ENCODE measurements at places on chromosomes 2 and 18.

DNA sequence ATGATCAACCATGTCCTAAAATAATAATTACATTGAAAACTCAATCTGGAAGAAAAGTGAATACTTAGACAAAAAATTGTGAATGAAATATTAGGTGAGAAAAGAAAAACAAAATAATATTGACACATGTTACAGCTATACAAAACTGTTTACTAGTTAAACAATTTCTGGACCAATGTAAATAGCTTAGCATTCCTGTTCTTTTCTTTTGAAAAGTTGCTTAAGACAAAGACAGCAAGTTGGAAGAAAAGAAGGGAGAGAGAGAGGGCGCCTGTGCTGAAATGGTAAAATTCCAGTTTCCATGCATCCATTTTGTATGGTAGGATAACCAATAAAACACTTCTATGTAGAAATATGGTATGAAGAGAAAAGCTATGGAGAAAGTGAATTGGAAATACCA, 94.1 kb upstream of the RFX8 start:
- no peak for DNase-seq

- DNase-seq: no peak
Observed at GRCh38 chr2:219266886-219267285, 12.3 kb upstream of the DNAJB2 start.

GRCh38 chr2:134039912-134040581, 213.8 kb upstream of the MGAT5 start:
- DNase-seq: no peak

DNA sequence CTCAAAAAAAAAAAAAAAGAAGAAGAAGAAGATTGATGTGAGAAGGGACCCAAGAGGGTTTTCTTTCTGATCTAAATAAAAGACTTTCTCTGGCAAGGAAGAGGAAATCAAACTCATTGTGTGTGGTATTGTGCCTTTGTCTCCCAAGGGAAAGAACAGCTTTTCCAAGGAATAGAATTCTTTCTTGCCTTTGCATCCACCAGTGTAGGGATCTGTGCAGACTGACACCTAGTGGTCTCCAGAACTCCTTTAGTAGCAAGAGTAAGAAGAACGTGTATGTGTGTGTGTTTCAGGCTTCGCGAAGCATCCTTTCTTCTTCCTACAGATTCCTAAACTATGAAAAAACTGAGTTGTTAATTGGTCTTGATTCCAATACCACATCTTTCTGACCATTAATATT, 33.5 kb upstream of the CRIM1 start:
- peak; percentile 40 for DNase-seq

DNA sequence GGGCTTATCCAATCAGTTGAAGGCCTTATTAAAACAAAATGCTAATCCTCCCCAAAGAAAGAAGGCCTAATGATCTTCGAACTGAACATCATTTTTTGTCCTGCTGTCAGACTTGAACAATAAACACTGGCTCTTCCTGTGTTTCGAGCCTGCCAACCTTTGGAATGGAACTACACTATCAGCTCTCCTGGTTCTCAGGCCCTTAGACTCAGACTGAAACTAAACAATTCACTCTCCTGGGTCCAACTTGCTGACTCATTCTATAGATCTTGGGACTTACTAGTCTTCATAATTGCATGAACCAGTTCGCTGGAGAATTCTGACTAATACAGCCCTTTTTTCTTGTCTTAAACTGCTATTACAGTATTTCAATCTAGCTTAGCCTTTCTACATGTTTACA, 235.2 kb downstream of the LNPK start:
- DNase-seq: no peak

DNA sequence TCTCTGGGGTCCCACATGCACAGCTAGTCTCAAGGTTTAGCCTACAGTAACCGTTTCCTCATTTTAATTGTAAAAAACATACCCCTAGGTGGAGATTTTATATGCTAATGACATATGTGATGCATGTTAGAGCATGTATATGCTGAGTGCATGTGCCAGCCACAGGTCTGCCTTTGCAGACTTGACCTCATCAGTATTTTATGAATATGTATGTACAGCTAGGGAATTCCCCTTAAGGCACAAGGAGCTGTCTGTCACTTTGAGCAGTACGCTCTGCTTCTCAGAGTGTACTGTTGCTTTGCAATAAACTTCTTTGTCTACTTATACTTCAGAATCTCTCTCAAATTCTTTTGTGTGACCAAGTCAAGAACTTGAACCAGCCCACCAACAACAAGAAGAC, 131.2 kb upstream of the ERBB4 start:
- DNase-seq: no peak

DNA sequence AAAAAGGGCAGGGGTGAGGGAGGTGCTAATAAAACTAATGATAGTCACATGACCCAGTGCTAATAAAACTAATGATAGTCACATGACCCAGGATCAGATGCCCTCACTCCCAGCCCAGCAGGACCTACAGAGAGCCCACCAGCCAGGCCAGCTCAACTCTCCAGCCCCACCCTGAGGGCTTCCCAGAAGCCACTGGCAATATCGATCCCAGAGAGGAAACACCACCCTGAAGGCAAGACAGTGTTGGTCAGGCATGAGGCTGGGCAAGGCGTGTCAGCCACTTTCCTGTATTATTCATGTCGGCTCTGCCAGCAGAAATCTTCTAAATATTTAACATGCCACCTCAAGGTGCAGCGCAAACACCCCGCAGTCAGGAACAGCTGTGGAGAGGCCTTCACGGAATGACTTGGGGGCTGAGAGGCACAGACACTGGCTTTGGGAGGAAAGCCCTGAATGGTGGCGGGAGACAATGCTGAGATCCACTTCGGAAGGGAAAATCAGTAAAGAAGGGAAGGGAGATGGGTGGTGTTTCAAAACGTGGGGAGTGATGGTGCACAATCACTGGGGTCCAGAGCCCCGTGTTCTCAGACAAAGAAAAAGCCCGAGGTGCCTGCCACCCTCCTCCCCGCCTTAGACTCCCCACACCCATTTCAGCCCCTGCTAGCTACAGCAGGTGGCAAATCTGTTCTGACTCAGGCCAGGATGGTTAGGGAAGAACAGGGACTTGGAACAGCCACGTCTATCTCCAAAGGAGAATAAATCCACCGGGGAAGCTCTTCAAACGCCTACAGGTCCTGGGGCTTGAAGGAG, 1.4 kb downstream of the REEP1 start:
- peak; percentile 85 for DNase-seq

DNA sequence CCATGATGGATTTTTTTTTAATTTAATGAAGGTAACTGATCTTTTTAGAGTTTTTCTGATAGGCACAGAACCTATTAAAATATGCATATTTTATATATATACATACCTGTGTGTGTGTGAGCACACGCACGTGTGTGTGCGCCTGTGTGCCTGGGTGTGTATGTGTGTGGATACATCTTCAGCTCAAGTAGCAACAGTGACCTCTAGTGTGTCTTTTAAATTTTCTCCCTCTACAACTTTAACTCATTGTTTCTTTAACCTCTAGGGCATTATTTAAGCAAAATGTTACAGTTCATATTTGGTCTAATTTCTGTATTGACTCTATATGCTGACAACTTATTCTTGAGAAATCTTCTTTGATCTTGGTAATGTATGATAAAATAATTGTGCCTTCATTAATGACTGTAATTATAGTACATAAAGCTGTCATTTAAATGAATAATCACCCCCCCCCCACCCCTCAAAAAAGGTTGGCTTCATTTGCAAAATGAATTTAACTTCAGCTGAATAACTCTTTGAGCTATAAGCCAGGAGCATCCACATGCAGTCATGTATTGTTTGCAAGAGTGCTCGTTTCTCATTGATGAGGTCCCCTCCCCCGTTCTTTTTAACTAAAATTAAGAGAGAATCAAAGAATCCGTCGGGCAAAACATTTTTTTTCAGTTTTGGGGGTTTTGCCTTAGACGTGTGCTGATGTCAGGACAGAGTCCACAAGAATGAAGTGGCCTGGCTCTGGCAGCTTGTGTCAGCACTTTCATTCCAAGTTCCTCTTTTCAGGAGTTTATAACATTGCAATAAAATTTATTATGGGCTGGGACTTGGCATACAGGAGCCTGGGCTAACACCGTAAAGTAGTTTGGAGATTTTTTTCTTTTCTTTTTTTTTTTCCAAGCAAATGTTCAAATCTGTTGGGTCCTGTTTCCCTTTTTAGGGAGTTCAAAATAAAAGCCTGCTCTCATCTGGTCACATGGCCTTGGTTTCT, 80.0 kb downstream of the ETAA1 start:
- no peak for DNase-seq

DNA sequence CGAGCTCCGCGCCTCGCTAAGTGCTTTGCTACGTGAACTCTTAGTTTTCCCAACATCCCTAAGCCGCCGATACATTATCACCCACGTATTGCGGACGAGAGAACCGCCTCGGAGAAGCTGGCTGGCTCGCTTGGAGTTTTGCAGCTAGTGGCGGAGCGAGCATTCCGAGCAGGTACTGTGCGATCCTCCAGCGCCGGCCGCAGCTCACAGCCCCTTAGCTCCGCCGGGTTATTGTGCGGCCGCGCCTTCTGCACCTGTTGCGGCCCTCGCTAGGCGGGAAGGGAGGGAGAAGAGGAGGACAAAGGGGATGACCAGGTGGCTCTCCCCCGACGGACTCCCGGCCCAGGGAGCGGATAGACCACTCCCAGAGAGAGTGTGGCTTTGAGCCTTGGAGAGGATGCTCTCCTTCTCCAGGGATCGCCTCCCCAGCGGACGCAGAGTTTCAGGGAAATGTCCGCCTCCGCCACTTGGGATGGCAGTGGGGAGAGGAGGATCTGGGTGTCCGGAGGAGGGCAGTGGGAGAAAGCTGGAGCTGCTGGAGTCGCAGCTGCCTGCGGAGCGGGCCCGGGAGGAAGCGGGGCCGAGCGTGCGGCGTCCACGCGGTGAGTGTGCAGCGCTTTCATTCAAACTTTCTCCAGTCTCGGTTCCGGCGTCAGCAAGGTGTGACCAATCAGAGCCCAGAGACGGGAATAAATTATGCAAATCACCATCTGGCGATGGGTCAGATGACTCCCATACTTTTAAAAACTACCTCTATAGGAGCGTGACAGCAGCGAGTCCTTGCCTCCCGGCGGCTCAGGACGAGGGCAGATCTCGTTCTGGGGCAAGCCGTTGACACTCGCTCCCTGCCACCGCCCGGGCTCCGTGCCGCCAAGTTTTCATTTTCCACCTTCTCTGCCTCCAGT, at the start of gene LIPG:
LIPG (plus strand) TSS at position 769 of the 905 bp plus-strand sequence. CDS start 252 bp downstream, outside the sequence.
- peak; percentile 92 for DNase-seq

DNA sequence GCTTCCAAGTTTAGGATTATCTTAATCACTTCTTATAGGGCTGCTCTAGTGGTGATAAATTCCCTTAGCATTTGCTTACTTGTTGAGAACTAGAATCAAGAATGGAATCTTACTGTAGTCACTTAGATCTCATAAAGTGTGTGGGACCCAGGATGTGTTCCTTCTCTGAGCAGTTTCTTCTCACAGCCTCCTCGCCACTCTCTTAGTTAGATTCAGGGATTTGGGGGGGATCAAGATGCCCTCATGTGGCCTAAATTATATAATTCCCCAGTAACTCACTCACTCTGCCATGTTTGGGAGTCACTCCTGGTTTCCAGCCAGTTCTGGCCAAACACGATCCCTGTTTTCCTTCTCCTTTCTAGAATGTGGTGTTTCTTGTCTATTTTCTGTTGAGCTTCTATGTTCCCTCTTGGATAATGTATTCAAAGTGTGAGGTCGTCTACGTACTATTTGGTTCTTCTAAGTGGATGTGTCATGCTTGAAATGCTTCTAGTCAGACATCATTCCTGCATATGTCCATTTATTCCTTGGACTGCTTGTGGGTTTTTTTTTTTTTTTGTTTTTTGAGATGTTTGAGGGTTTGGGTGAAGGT, 414.9 kb upstream of the SYT4 start:
- peak; percentile 30 for DNase-seq

GRCh38 chr2:156538083-156538504, 101.9 kb downstream of the GPD2 start:
- DNase-seq: no peak

GRCh38 chr2:160826496-160826895, 332.9 kb upstream of the RBMS1 start:
- no peak for DNase-seq

GRCh38 chr2:240996161-240996833, 2.1 kb upstream of the SNED1 start:
- DNase-seq: no peak

- DNase-seq: no peak
Observed at GRCh38 chr2:195674491-195675221, 17.6 kb downstream of the SLC39A10 start.

- DNase-seq: no peak
Observed at GRCh38 chr18:49214706-49215105, 245.7 kb downstream of the DYM start.

DNA sequence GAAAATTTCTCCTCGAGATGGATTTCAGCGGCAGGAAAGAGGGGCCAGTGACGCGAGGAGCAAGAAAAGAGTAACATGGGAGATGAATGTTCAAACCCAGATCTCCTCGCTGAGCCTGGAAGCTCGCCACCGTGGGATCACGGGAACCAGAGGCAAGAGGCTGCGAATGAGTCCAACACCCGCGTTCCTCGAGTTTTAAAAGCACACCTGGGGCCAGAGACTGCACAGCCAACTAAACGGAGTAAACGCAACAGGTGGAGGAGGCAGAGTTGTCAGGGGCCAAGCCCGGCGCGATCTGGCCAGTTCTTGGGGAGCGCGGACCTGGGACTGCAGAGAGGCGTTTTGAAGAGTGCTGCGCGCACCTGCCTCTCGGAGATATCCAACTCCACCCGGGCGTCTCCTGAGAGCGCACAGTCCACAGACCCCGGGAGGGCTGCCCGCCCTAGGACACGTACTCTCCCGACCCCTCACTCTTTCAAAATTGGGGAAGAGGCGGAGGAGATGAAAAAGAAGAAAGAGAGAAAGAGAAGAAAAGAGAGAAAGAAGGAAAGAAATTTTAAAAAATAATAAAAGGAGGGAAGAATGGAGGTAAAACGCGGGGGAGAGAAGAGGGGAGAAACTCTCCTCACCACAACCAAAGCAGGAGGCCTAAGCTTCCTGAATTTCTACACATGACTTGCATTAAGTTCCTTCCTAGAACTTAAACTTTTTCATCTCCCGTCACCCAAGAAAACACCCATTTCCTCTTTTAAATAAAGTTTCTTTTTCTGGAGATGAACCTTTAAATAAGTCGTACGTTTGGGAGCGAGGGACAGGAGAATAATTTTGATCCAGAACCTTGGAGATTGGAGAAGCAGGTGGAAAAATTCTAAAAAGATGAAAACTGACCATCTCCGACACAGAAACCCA, 5.3 kb upstream of the PAX3 start:
- DNase-seq: no peak

DNA sequence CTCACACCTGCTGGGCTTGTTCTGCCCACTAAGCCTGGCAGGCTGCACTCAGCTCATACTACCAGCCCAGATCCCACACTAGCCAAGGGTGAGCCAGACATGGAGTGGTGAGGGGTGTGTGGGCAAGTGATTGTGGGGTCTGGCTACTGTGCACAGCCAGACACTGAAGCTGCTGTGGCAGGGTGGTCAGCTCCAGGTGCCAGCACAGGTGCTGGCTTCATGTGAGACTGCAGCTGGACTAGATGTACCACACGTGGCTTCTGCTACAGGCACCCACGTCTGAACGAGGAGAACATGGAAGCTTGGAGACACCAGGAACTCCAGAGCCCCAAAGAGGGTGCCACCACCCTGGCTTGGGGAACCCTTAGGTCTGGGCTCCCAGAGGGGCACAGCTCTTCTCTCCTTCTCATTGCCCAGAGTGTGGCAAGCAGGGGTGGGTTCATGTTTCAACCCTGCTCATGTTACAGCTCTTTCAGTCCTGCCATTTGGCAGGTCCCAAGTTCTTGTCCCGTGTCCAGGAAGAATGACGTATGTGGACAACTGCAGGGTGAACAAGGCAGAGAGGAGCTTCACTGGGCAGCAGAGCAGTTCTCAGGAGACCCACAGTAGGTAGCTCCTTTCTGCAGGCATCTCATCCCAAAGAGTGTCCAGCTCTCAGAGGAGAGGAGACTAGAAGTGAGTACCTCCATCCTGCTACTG, 1624.2 kb upstream of the TMEFF2 start:
- DNase-seq: no peak

- DNase-seq: no peak
Observed at GRCh38 chr2:239916205-239917124, 108.7 kb downstream of the NDUFA10 start.
